ENCODE measurements at places on chromosomes 11 and 22. TPM values are rescaled to one million over a fixed set of nuclear protein-coding genes. Genes with fewer than 3 reads are reported as not detected.
A peak's percentile ranks its signal among the peaks of the same experiment; 100 is the strongest.

DNA sequence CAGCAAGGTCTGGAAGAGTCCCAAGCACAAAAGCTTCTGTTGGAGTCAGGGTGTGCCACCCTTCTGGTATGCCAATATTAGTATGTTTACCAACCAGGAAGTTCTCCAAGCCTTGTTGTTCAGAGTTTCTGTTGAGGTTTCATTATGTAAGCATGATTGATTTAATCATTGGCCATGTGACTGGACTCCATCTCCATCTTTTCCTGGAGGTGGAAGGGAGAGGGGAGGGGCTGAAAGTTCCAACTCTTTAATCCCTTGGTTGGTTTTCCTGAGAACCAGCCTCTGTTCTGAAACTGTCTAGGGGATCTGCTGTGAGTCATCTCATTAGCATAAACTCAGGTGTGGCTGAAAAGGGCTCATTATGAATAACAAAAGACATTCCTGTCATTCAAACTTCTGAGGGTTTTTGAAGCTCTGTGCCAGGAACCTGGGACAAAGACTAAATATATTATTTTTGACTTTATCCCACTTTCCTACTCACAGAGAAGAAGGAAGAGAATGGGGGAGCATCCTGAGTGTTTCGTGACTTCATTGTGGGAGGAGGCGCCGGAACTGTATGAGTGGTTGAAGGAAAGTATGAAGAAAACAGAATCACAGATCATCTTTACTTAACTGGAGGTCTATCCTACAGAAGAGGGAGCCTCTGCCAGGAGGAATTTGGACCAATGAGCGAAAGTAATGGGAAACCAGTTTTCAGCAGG is 138.2 kb downstream of the NECTIN1 start:
- DNase-seq, result no peak

GRCh38 chr11:44791316-44791925 is 64.7 kb downstream of the TSPAN18 start:
- no peak for DNase-seq

DNA sequence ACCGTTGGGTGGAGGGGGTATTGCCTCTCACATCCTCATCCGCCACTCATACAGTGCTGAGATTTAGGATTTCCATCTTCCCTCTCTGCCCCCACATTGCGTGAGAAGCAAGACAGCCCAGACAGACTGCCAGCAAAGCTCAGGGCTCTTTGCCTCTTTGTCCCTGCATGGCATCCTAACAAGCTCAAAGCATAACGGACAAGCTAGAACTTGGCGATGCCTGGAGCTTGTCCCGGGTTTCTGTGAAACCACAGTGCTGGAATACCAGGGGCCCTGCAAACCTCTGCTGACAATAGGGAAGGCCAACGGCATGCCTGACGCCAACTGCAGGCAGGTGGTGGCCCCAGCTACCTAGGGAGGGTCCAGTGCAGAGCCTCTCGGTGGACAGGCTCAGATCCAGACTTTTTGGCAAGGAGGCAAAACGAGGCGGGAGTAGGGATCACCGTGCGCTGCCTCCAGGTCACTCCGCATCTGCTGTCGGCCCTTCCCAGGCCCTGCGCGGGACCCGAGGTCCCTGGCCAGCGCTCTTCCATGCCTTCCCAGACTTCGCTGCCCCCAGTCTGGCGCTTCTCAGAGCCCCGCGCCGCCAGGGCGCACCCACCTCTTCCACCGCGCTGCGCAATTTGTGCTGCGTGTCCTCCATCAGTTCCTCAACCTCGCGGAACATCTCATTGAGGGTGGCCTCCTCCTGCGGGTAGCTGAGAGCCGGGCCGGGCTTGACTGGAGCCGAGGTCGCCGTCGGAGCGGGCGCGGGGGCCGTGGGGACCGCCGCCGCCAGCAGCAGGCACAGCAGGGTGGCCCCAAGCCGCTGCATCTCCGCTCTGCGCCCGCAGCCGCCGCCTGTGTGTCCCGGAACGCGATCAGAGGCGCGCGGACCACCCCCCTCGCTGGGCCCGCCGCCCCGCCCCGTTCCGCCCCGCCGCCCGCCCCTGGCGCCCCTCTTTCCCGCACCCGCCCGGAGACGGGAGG is at the start of gene DKK3:
Gene DKK3, minus strand, starts transcription at position 858 of the 969 bp plus-strand sequence. Its CDS starts 44 bp downstream, at position 814.
- DNase-seq, result peak; percentile 14

OOSP4B gene
- polyA plus RNA-seq, result not detected

DNA sequence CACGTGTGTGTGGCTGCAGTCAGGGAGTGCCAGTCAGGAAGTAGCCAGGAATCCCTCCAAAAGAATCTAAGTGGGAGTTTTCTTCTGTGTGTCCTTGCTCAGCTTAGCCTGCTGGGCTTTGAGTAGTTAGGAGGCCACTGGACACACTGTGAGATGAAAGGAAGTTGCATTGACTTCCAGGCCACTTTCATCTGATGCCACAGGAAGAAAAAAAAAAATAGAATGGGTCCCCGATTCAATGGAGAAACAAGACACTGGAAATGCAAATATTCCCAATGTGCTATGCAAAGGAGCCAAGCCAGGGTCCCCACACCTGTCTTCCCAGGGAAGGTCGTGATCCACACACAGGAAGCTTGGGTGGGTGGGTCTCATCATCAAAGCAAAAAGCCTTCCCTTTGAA is 95.6 kb upstream of the E2F8 start:
- DNase-seq, result no peak

Measured in renal pelvis (tissue), 12 donors.